ENCODE measurements at places on chromosomes 3 and 15.

- no peak for DNase-seq
Measured at GRCh38 chr15:50556642-50557371, 10.3 kb upstream of the USP50 start.

GRCh38 chr3:88991496-88991895 is 115.9 kb upstream of the EPHA3 start:
- DNase-seq, result no peak

- DNase-seq, result no peak
Measured at GRCh38 chr3:126345231-126345630, 12.0 kb downstream of the KLF15 start.

GRCh38 chr3:38349684-38350359 is 3.2 kb downstream of the XYLB start:
- no peak for DNase-seq

DNA sequence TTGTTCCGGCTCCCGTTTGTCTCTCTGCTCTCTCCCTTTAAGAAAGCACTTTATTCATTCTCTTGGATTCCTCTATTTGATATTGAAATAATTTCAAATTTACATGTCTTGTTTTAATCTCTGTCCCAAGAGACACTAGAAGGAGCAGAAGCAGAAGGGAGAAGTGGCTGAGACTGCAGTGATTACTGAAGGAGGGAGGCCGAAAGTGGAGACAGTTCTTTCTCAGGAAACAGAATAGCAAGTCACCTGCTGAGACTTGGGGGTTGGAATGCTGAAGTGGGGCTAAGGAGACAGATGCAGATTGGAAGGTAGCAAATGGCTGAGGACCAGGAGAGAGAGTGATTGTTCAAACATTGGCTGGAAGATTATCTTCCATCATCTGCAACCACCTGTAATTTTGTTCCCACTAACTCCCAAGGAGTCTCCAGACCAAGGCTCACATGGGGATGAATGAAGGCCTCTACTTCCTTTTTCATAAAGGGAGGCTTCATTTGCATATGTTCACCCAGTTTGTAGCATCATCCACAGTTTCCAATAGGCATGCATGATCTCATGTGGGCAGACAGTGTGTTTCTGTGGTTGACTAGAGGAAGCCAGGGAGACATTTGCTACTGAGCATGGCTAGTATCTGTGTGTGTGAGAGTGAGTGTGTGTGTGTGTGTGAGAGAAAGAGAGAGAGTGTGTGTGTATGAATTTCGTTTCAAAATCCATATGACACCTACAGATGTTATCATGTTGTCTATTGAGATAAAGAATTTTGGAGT is 24.0 kb downstream of the LTF start:
- no peak for DNase-seq

DNA sequence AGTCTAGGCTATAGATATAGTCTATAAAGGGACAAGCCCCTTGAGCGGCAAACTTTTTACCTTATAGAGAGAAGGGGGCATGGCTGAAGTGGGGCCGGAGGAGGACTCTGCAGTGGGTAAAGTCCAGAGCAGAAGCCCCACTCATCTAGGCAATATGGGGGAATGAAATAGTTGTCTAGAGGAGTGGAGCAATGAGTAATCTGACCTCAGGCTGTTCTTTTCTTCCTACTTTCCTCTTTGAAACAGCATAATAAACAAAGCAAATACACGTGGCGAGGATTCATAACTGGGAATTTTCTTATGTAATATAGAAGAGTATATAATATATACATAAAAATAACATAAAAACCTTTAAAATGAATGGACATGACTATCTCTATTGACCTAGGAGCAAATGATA is 546.4 kb upstream of the ZNF385D start:
- DNase-seq, result no peak

DNA sequence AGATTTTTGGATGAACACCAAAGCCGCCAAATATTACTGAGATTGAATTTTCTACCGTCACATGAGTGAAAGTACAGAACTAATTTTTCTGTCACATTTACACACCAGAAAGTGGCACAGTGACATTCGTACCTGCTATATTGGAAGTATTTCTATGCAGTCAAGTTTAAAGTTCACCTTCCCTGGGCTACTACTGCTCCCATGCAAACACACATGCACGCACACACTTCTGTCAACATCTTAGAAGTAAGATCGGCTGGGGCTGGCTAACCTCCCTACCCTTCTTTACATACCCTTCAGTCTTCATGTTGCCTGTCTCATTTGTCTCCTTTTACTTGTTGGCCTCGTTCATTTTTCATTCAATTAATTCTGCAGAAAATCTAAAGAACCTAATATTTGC is 19.0 kb upstream of the TM4SF1 start:
- DNase-seq, result no peak

DNA sequence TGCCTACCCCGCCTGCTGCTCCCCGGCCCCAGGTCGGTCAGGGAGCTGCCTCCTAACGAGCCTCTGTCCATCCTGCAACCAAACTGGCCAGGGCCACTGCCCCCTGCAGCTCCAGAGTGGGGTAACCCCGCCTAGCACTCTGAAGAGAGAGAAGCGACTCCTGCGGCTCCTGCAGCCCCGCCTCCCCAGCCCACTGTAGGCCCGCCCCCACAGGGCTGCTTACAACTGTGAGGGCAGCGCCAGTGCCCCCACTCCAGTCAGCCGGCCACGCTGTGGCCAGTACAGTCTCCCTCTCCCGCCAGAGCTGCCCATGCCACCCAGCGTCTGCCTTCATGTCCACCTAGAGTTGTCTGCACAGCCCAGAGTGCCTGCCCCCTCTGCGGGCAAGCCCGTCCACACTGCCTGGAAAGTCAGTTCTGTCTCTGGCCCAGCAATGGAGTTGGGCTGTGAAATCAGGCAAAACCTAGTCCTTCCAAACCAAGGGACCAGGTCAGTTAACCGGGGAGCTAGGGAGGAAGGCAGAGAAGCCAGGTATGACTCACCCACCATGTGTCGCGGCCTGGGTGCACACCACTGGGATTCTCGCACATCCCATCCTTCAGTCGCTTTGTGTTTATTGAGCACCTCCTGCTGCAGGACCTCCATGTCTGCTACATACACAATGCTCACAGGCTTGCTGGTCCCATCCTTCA is 2.4 kb downstream of the UCN2 start:
- DNase-seq, result peak; percentile 49

DNA sequence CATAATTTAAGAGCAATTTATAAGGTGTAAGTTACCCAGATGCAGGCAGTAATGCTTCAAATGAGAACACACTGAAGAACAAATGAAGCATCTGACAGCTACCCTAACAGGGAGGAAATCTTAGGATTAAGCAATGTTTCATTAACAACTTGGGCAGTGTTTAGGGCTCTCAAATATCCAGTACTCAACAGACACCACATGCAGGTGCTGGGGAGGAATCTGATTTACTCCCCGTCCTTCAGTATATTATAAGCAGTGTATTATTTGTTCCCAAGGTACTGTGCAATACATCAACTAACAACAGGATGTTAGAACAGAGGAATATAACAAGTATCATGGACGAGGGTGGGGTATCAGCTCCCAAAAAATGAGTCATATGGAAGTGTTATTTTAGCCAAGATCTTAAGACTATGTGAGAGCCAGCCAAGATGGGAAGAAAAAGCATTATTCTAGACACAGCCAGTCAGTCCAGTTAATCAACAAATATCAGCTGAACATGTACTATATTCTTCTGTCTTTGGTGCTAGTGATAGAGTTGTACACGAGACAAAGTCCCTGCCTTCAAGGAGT is 20.4 kb downstream of the BTBD1 start:
- no peak for DNase-seq

GRCh38 chr3:173045770-173046382 is 95.2 kb downstream of the SPATA16 start:
- DNase-seq, result no peak

GRCh38 chr15:84752700-84753099 is 4.3 kb downstream of the ZNF592 start:
- no peak for DNase-seq

DNA sequence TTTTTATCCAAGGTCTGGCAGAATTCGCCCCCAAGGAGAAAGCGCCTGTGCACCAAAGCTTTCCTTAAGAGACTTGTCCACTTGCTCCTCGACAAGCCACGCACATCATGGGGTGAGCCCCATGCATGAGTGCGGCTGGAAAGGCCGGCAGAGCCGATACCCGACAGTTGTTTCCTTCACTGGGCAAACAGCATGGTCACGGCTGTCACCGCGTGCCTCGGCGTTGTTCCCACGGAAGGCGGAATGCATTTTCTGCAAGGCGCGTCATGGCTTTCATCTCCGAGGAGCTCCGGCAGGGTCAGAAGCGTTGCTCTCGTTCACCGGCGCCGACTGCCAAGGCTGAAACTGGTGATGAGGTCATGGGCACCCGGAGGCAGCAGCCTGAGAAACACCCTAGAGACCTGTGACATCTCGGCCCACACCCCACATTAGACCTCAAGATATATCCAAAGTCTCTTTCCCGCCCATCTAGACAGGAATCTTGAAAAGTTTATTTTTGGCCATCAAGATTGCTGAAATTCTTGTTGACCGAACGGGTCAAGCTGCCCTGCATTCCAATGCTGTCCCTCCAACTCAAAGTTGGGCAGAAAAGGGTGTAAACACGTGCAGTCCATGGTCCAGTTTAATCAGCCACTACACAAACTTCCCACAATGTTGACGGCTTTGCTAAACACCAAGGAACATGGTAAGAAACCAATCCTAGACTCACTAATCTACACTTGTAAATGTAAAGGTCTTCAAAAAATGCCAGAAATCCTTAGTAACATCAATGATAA is 604 bp upstream of the TJP1 start:
- peak; percentile 59 for DNase-seq

DNA sequence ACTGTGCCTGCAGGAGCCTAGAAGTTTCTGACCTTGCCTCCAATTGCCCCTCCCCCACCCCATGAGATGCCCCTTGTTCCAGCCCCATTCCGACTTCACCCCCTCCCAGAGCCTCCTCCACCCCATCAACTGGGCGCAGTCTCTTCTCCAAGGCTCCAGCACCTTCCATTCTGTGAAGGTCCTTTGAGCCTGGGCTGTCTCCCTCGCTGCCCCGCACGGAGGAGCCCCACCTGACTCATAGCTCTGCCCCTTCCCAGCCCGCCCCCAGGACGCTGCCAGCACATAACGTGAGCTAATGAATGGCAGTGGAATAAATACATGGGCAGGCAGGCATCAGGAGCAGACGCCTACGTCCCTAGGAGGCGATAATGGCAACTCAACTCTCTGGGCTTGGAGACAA is 113.1 kb downstream of the NUP210 start:
- no peak for DNase-seq

DNA sequence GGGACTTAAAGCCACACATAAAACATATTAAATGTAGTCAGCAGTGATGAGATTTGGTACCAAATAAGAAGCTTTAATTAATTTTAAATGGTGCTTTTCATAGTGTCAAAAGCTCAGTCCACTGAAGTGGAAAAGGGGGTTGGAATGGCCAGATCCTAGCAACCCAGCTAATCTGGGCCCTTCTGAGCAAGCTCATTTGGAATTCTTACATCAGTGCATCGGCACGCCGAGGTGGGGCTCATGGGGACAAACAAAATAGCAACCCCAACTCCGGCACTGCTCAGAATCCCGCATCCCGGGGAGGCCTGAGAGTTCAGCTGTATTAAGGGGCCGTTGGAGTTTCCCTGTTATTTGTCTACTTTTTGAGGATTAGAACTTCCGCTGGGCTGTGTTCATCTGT is 526.4 kb downstream of the SOX2 start:
- DNase-seq, result no peak

GRCh38 chr3:126151562-126152302 is 28.7 kb downstream of the ALDH1L1 start:
- DNase-seq, result no peak

DNA sequence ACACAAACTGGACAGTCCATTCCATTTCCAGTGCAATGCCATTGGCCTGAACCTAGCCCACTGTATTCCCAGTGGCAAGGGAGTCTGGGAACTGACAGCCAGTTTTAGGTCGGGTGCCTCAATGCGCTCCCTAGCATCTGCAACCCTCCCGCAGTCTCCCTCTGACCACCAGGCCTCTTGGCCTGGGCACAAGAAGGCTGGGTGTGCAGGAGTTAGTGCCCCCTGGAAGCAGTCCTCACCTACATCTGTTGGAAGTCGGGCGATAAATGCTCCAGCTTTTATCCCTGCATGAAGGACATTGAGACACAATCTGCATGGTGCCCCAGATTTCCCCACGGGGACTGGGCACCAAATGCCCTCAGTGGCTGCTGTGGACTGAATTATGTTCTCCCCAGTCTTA is 12.7 kb downstream of the C3orf22 start:
- DNase-seq, result no peak

- DNase-seq, result no peak
Measured at GRCh38 chr3:7271631-7272030, 410.7 kb downstream of the GRM7 start.

DNA sequence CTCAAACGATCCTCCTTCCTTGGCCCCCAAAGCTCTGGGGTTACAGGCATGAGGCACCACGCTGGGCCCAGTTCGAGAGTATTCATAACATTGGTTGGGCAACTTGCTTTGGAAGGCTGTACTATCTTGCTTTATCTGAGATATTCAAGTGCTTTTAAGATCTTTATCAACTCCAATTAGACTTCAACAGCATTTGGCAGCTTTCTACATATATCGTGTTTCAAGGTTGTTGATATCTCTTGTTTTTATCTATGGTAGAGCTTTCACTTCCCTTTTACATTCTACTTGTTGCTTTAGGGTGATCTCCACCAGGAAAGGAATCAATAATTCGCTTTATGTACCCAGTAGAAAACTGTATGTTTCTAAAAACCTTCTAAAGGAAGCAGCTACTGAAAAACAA is 395.3 kb downstream of the IL5RA start:
- DNase-seq, result no peak

GRCh38 chr3:126081618-126082361 is 2.1 kb downstream of the SLC41A3 start:
- DNase-seq, result peak; percentile 80

DNA sequence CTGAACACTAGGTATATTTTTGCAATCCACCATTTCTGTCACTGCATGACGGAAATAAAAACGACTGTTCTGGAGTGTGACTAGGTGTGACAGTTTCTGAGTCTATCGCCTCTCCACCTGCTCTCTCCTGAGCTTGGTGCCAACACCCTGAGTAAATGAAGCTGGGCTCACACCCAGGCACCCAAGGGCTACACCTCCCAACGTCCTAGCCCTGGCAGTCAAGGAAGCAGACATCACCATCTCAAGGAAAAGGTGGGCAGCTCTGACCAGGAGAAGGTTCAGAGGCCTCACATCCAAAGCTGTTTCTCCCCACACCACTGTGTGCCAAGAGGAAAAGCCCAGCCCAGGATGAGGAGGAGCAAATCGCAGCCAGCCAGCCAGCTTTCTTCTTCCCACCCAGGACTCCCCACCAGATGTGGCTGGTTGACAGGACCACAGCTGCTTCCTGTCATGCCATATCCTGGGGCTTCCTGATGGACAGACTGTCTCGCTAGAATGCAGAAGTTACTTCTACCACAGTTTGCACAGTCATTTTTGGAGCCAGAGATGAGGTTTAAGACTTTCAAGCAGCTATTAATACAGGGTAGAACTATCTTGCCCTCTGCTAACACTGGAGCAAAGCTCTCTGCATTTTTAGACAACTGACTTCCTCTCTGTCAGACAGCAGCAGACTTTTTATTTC is 3.3 kb downstream of the SCAMP2 start:
- no peak for DNase-seq

All from H4 (cell line).